ENCODE measurements at places on chromosomes 1 and 21.

GRCh38 chr1:160030657-160031364, 979 bp downstream of the PIGM start:
- DNase-seq, result no peak

GRCh38 chr1:85313888-85314696, 37.7 kb upstream of the BCL10 start:
- DNase-seq, result no peak

DNA sequence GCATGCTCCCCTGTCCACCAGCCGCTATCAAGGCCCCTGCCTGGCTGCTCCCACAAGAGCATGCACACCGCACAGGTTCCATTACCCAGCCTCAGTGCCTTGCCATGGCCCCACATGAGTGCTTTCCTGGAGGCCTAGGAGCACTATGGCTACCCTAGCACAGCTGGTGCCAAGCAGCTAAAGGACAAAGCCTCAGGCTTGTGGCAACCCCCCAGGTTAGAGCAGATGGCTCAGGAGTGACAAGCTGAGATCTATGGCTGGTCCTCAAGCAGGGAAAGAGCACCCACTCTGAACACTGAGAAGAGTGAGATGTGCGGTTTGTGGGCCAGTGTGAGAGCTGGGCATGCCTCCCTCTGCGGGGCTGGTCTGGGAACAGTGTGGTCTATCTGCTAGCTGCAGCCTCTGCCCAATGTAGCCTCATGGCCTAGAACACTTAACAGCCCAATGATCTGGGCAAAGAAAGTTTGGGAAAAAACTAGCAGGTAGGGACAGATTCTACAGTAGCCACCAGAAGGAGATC, 129.8 kb downstream of the VAV3 start:
- no peak for DNase-seq

DNA sequence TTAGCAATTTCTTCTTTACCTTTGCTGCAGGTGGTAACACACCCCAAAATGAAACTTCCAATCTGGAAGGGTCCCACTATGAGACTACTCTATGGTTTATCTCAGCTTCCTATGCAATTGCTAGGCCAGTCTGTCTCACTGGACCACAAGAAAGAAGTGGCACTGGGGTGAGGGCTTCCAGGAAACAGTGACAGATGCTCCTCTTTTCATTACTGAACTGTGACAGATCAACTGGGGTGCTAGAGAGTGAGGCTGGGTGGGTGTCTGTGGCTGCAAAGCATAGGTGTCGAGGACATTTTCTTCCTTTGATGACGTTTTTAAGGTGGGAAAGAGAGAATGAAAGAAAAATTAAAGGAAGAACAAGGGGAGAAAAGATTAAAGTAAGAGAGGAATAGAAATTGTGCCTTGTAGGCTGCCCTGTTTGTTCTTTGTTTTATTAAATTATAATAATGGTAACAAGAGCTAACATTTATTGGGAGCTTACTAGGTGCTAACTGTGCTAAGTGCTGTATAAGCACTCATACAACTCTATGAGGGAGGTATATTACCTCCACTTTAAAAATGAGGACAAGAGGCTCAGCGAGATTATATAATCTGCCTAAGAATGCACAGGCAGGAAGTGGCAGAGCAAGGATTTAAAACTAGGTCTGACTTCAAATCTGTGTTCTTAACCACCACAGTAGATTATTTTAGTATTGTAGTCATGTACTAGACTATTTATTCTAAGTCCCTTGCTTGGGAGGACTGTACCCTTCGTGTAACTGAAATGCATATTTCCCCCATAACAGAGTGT, 27.8 kb upstream of the DMRTA2 start:
- DNase-seq, result no peak

GRCh38 chr1:76677416-76678405, 189.6 kb upstream of the ST6GALNAC5 start:
- no peak for DNase-seq

GRCh38 chr1:208207388-208208131, 36.6 kb downstream of the PLXNA2 start:
- no peak for DNase-seq

DNA sequence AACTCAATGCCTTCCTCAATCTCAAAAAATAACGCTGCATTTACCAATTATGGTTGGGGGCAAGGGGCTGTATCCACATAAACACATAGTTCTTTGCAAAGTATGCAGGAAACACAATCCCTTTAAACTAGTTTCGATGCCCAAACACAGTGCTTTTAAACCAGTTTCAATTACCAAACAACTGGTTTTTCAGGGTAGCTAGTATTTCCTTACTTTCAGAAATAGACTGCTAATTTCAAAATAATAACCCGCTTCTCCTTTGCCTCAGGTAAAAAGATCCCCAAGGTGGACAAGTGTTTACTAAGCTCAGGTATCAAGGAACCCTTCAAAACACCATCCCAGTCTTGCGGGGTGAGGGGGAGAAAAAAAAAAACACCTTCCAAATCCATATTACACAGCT, 2.8 kb downstream of the SIPA1L2 start:
- DNase-seq, result no peak

- no peak for DNase-seq
Measured at GRCh38 chr1:247113094-247113497, 8.9 kb upstream of the ZNF669 start.

DNA sequence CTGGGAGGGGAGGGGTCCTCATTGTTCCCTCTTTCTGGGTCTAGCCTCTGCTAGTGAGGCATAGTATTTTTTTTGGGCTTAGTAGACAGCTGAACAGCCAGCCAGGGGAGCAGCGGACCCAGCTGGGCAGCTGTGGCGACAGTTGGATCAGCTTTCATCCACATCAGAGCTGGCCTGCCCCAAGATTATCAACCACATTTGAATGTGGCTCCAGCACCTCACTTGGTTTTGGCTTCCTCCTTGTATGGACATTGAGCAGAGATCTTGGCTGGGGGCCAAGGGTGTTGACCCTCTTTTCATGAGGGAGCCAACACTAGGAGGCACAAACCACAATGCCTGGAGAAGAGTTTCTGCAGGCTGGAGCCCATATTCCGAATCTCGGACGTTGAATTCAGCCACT, 25.0 kb downstream of the WNT4 start:
- no peak for DNase-seq

GRCh38 chr1:175477786-175478185, 265.6 kb downstream of the TNR start:
- DNase-seq, result no peak

Measured in omental fat pad (tissue), 4 donors.